Left lung (tissue), 14 donors: ENCODE measurements at places on chromosomes 4 and X.

DNA sequence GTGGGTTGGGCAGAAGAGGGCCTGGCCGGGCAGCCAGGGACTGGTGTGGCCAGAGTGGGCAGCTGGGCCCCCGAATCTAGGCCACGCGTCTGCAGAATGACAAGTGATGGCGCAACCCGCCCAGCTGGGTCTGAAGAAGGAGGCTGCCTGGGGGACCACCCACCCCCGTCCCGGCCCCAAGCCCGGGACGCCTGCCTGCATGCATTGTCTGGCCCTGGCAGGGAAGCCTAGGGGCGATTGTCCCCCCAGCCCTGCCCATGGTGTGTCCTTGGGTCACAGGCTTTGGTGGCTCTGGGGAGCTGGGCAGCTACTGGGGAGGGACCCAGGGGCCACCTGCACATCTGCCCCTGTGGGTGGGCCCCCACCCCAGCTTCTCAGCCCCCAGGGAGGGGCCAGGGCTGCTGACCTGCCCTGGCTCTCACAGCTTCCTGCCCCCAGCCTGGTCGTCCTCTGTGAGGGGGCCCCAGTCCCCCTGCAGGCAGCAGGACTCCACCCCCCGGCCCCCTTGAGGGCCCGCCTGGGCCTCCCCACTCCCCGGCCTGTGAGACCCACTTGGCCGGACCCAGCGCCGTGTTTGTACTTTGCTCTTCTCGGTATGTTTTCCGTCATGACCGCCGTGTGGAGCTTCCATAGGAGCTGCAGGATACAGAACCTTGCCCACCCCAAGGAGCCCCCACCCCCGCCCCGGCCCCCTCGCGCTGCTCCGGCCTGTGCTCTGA is 4.9 kb downstream of the FGFR3 start:
- peaks cover 24% of the 10 kb centered on the region for H3K27me3 ChIP-seq
- H3K4me3 ChIP-seq = no peak overlapping the region
- peaks cover 23% of the 10 kb centered on the region for H3K4me1 ChIP-seq
- H3K27ac ChIP-seq = no peak overlapping the region
- H3K36me3 ChIP-seq = no peaks in the 10 kb centered on the region

DNA sequence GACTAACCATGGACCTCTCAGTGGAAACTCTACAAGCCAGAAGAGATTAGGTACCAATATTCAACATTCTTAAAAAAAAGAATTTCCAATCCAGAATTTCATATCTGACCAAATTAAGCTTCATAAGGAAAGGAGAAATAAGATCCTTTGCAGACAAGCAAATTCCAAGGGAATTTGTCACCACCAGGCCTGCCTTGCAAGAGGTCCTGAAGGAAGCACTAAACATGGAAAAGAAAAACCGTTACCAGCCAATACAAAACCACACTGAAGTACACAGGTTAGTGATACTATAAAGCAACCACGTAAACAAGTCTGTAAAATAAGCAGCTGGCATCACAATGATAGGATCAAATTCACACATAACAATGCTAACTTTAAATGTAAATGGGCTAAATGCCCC is 156.6 kb downstream of the FAM13A start:
- H3K27ac ChIP-seq = no peak overlapping the region
- H3K4me3 ChIP-seq = no peak overlapping the region
- DNase-seq = no peak

- DNase-seq = no peak
- no peak overlapping the region for H3K4me3 ChIP-seq
- H3K27me3 ChIP-seq = no peaks in the 10 kb centered on the region
Measured at GRCh38 chrX:2784026-2784425, 32.2 kb downstream of the XG start.

- no peaks in the 10 kb centered on the region for H3K4me1 ChIP-seq
- H3K36me3 ChIP-seq = no peaks in the 10 kb centered on the region
- no peak for DNase-seq
- H3K27ac ChIP-seq = no peak overlapping the region
- no peak overlapping the region for H3K4me3 ChIP-seq
- no peaks in the 10 kb centered on the region for H3K27me3 ChIP-seq
Measured at GRCh38 chr4:66034262-66034661, 364.0 kb upstream of the EPHA5 start.

- no peaks in the 10 kb centered on the region for H3K27me3 ChIP-seq
- no peaks in the 10 kb centered on the region for H3K36me3 ChIP-seq
- H3K27ac ChIP-seq = no peak overlapping the region
- no peaks in the 10 kb centered on the region for H3K4me1 ChIP-seq
- no peak overlapping the region for H3K4me3 ChIP-seq
Measured at GRCh38 chrX:112760697-112761096, 79.9 kb downstream of the AMOT start.

GRCh38 chrX:53711436-53711835 is 24.9 kb upstream of the HUWE1 start:
- H3K36me3 ChIP-seq = no peaks in the 10 kb centered on the region
- H3K4me1 ChIP-seq = no peaks in the 10 kb centered on the region
- DNase-seq = no peak

- peaks cover 8% of the 10 kb centered on the region for H3K27me3 ChIP-seq
- H3K27ac ChIP-seq = no peak overlapping the region
- no peaks in the 10 kb centered on the region for H3K4me1 ChIP-seq
- H3K36me3 ChIP-seq = no peaks in the 10 kb centered on the region
- no peak overlapping the region for H3K4me3 ChIP-seq
- no peak for DNase-seq
Measured at GRCh38 chrX:40526412-40526811, 54.4 kb upstream of the ATP6AP2 start.

DNA sequence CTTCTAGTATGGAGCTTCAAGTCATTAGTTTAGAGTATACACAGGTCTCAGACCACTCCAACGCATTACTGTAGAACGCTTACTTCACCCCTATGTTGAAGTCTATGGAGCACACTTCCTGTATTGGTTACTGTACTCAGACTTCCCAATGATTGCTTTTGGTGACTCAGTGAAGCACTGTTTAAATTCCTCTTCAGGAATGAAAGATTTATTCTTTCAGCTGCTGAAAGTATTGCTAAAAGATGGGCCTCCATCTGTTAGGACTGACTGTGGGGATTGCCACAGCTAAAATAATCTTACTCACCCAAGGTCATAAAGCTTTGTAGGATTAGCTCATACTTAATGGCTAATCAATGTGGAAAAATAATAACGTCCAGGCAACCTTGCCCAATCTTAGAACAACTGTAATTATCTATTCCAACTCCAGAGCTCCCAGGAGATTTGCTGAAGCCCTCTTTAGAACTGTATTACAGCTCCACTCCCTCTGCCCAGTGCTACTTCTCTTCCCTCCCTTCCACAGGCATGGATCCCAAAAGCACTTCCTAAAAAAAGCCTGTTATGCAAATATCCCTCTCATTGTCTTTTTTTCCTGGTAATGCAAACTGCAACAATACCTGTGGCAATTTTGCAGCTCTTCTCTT is 281.9 kb upstream of the HS3ST1 start:
- no peak overlapping the region for H3K4me3 ChIP-seq
- no peak for DNase-seq
- H3K27ac ChIP-seq = no peak overlapping the region
- H3K36me3 ChIP-seq = no peaks in the 10 kb centered on the region
- no peaks in the 10 kb centered on the region for H3K27me3 ChIP-seq
- no peaks in the 10 kb centered on the region for H3K4me1 ChIP-seq

- no peaks in the 10 kb centered on the region for H3K36me3 ChIP-seq
- no peak overlapping the region for H3K4me3 ChIP-seq
- no peaks in the 10 kb centered on the region for H3K27me3 ChIP-seq
- no peak for DNase-seq
Measured at GRCh38 chr4:74531963-74532794, 87.2 kb downstream of the AREG start.

DNA sequence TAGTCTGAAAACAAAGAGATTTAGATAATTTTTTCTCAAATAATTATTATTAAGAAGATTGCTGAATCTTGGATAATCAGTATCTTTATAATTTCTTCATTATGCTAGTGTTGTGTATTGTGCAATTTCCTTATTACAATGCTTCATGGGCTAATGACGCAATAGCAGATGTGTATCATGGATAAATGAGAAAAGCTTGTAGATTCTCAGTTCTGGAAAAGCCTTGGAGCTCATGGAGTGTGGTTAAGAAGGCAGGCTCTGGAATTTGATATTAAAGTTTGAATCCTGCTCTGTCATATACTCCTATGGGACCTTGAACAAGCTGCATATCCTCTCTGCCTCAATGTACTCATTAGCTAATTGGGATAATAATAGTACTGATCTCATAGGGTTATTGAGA is 18.9 kb upstream of the CXCL8 start:
- no peak overlapping the region for H3K27ac ChIP-seq
- no peaks in the 10 kb centered on the region for H3K36me3 ChIP-seq
- H3K27me3 ChIP-seq = no peaks in the 10 kb centered on the region
- H3K4me1 ChIP-seq = no peaks in the 10 kb centered on the region
- no peak overlapping the region for H3K4me3 ChIP-seq

DNA sequence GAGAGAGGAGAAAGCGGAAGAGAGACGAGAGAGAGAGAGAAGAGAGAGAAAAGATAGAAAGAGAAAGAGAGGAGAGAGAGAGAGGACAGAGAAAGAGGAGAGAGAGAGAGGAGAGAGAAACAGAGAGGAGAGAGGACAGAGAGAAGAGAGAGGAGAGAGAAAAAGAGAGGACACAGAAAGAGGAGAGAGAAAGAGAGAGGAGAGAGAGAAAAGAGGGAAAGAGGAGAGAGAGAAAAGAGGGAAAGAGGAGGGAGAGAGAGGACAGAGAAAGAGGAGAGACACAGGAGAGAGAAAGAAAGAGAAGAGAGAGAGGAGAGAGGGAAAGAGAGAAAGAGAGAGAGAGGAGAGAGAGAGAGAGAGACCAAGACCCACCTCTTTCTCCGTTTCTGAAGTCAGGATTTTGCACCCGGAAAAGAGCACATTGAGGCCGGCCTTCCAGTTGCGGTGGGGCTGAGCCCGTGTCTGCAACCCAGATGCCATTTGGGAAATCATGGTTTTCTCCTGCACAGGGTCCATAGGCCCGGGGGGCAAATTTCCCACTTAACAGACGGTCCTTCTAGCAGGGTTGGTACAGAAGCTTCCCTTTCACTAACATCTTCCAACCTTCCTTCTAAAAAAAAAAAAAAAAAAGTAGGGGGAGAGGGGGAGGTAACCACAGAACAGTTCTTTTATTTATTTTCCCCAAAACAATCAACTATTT is 60.9 kb downstream of the CRLF2 start:
- H3K4me3 ChIP-seq = no peak overlapping the region
- no peaks in the 10 kb centered on the region for H3K27me3 ChIP-seq
- no peaks in the 10 kb centered on the region for H3K4me1 ChIP-seq
- no peak overlapping the region for H3K27ac ChIP-seq
- no peak for DNase-seq
- no peaks in the 10 kb centered on the region for H3K36me3 ChIP-seq

GRCh38 chrX:9555354-9555753 is 90.5 kb downstream of the TBL1X start:
- H3K4me1 ChIP-seq = no peaks in the 10 kb centered on the region
- no peak for DNase-seq
- no peak overlapping the region for H3K4me3 ChIP-seq
- H3K27me3 ChIP-seq = no peaks in the 10 kb centered on the region
- no peaks in the 10 kb centered on the region for H3K36me3 ChIP-seq
- no peak overlapping the region for H3K27ac ChIP-seq

GRCh38 chr4:125045311-125045710 is 269.4 kb upstream of the FAT4 start:
- H3K36me3 ChIP-seq = no peaks in the 10 kb centered on the region
- DNase-seq = no peak
- no peaks in the 10 kb centered on the region for H3K27me3 ChIP-seq
- H3K27ac ChIP-seq = no peak overlapping the region
- H3K4me3 ChIP-seq = no peak overlapping the region

GRCh38 chrX:102129473-102129872 is 4.0 kb downstream of the TCEAL2 start:
- no peaks in the 10 kb centered on the region for H3K36me3 ChIP-seq
- no peak overlapping the region for H3K4me3 ChIP-seq
- DNase-seq = no peak
- peaks cover 23% of the 10 kb centered on the region for H3K27me3 ChIP-seq

DNA sequence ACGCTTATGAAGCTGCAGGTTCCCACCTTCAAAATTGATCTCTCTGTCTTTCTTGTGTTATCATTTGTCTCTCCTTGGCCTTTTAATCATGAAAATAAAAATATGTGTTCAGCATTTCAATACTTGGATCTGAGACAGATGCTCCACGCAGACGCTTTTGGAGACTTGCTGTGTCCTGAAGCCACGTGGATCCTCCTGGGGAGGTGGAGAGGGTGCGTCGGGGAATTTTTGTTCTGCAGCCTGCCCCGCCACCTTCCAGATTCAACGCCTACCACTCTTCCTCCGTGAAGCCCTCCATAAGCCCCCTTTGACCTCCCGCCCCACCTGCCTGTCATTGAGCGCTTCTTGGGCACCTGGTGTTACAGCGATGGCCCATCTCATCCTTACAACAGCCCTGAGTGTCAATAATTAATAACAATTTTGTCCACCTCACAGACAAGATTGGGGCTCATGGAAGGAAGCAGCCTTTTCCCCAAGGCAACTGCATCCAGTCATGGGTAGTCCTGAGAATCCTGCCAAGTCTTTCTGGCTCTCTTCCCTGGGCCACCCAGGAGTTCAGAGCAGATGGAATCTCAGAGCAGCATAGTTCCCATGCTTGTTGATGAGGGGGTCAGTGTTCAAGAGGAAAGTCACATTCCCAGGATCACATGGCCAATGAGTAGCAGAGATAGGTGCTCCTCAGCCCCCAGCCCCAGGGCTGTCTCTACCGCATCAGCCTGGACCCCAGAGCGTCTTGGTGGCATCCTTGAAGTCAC is 172.6 kb upstream of the PSAPL1 start:
- DNase-seq = no peak
- H3K4me3 ChIP-seq = no peak overlapping the region
- no peaks in the 10 kb centered on the region for H3K4me1 ChIP-seq
- H3K27me3 ChIP-seq = no peaks in the 10 kb centered on the region
- H3K36me3 ChIP-seq = no peaks in the 10 kb centered on the region
- H3K27ac ChIP-seq = no peak overlapping the region

GRCh38 chrX:20128670-20129069 is 12.0 kb upstream of the MAP7D2 start:
- no peaks in the 10 kb centered on the region for H3K27me3 ChIP-seq
- H3K36me3 ChIP-seq = peaks cover 37% of the 10 kb centered on the region
- DNase-seq = no peak
- no peak overlapping the region for H3K27ac ChIP-seq

DNA sequence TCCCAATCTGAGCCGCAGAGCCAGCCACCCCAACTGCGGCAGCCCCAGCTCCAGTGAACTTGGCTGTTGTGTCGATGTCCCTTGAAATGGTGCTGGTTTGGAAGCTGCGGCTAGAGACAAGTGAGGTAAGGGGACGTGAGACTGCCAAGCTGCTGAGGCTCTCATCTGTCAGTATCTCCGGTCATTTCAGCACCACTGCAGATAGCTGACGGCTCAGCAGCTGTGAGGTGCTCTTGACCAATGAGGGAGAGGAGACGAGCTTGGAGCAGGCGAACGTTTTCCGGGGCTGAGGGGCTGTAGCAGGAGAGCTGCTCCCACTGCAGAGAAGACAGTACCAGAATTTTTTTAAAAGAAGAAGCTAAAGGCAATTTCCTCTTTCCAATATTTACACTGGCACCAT is 175.5 kb upstream of the CASK start:
- H3K4me3 ChIP-seq = no peak overlapping the region
- H3K27ac ChIP-seq = no peak overlapping the region
- H3K27me3 ChIP-seq = no peaks in the 10 kb centered on the region
- H3K4me1 ChIP-seq = no peaks in the 10 kb centered on the region
- no peaks in the 10 kb centered on the region for H3K36me3 ChIP-seq
- DNase-seq = no peak
